NCI-H82 (cell line): ENCODE measurements at places on chromosomes 6 and 20.

DNA sequence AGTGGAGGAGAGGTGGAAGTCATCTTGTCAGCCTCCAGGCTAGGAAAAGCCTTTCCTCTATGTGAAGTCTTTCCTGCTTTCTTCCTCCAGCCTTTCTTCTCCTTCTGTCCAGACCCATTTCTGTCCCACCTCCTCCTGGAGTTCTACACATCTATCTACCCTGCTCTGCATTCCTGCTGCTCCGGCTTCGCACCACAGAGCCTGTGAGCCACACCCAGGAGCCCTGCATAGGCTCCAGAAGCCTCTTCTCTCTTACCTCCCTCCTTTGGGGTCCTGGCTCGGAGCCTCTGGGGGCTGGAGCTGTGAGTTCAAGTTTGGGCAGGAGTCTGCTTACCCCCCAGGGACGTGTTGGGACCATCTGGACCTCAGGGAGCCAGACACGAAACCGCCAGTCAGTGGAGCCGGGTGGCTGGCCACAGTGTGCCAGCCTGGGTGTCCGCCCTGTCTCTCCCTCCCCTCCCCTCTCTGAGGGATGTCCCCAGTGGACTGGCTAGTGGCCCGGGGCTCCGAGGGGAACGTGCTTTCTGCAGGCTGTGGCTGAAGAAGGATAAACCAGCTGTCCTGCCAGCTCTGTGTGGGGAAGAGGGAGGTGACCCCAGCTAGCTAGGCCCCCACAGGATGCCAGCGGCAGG is 99.2 kb downstream of the VEGFA start:
- no peak for DNase-seq

- DNase-seq, result no peak
Observed at GRCh38 chr6:45488889-45489288, 111.2 kb upstream of the SUPT3H start.

DNA sequence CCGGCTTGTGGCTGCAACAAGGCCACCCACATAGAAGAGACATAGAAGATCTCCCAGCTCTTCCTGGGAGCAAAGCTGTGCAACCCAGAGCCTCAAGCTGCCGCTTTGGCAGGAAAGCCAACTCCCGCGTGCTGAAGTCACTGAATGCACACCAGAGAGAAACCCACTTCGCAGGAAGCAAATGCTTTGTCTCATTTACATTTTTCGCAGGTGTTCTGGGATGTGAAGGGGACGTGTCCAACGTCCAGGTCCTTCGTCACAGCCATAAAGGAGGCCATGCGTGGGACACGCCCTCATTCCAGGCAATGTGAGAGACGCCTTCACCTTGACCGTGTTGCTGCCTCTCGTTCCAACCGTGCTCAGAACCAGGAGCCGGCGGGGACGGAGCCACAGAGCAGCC is 24.4 kb downstream of the KCNQ2 start:
- no peak for DNase-seq

- DNase-seq, result no peak
Observed at GRCh38 chr6:111720931-111721496, 115.3 kb upstream of the TRAF3IP2 start.

DNA sequence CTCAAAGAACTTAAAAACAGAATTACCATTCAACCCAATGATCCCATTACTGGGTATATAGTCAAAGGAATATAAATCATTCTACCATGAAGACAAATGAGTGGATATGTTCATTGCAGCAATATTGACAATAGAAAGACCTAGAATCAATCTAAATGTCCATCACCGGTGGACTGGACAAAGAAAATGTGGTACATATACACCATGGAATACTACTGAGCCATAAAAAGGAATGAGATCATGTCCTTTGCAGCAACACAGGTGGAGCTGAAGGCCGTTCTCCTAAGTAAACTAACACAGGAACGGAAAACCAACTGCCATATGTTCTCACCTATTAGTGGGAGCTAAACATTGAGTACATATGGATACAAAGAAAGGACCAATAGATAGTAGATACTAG is 576.7 kb upstream of the CITED2 start:
- no peak for DNase-seq
